AG08396 (cell line): ENCODE measurements at places on chromosomes 5 and 9.

DNA sequence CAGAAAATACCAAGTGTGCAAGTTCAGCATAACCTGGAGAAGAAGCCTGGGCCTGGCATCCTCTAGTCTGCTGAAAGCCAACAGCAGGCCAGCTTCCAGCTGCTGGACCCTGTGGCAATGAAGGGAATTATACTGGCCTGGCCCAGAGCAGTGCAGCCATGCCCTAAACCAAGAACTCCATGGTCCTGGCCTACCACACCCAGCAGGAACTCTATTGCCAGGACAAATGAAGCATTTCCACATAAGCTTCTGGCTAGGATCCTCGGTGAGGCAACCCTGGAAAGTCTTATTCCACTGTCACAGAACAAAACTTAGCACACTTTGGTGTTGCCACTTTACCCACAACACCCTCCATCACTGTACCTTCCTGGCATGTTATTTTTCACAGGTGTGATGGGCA is 35.5 kb downstream of the CDK5RAP2 start:
- no peak for DNase-seq

DNA sequence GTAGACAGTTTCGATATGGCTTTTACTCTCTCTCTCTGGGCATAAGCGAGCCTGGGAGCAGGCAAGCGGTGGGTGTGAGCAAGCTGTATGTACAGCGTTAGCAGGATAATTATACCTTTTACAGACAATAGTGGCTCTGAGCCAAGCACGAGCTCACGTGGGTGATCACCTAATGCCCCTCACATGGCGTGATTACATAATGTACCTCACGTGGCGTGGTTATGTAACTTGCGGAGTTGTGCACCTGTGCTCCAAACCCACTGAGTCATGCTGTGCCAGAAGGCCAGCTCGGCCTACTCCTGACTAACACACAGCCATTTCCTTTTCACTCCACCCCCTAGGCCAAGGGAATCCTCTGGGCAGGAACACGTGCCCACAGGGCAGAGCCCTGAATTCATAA is 797.2 kb downstream of the EFNA5 start:
- DNase-seq = no peak

DNA sequence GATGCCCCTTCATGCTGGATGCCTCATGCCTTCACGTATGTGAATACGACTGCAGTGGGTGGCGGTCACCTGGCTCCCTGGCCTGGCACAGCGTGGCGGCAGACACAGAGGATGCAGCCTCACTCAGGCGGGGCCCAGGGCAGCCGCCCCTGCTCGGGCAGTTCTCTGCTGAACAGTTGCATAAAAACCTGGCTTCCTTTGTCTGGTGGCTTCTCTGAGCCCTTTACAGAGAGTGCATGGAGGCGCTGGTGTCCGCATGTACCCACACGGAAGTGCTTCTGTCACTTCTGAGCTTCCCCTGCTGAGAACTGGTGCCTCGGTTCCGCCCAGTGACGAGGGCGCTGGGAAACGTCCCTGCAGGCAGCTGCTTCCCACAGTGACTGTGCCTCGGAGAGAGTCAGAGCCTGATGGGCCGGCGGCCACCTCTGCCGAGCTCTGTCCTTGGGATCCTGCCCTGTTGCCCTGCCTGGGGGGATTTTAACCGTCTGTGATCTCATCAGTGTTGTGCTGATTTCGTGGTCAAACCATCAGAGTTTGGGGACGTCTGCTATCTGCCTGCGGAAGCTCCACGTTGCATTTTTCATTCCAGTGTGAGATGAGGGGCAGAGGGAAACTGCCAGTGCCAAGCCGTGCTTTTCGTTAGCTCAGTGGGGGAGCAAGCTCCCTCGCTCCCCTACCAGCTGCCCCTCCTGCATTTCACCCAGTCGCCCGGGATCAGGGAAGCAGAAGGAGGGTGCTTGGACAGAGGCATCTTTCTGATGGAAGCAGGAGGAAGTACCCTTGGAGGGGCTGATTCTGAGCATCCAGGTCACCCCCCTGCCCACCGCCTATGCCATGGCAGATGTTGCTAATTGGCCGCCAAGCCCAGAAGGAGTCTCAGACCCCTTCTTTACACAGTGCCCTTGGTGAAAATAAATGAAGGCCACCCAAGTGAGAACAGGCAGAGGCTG is 153.0 kb upstream of the COL5A1 start:
- no peak for DNase-seq

GRCh38 chr5:148794275-148794674 is 32.1 kb upstream of the ADRB2 start:
- no peak for DNase-seq

GRCh38 chr5:156598964-156599363 is 251.1 kb upstream of the PPP1R2B start:
- DNase-seq = no peak
